ENCODE measurements at places on chromosomes 13 and 19.

GRCh38 chr13:30731361-30732045, 3.8 kb upstream of the ALOX5AP start:
- DNase-seq = no peak

DNA sequence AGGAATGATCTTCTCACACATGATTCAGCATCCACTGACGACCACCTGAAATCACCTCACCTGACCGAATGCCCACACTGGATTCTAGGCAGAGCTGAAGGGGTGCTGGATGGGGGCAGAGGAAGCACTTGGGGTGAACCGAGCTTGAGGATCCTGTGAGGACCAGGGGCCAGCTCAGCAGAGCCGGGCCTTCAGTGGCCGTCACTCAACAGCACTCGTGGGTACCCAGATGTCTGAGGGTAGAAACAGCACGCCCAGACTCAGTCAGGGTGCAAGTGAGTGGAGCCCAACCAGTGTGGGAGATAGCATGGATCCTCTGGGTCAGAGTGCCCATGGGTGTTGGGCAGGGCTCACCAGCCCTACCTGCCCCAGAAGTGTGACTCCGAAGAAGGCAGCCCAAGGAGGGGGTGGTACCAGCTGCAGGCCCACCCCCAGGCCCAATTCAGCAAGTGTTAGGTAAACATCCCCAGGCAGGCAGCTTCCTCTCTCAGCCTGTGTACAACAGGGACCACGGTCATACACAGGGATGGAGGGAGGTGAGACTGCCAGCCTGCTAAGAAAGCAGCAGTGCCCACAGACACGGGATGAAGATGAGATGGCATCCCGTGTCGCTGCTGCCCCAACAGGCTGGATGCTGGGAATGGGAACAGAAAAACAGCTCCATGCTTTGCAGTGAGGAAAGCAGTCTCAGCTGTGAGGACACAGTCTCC, 16.6 kb downstream of the GJA3 start:
- DNase-seq = no peak

- no peak for DNase-seq
Observed at GRCh38 chr19:35041548-35042055, at the start of gene HPN. HPN (plus strand) TSS chr19:35041721; CDS start chr19:35042507, 786 bp downstream.

- DNase-seq = no peak
Observed at GRCh38 chr13:22055259-22055658, 384.4 kb downstream of the FGF9 start.

GRCh38 chr13:59319276-59319675, 844.5 kb downstream of the DIAPH3 start:
- DNase-seq = no peak

DNA sequence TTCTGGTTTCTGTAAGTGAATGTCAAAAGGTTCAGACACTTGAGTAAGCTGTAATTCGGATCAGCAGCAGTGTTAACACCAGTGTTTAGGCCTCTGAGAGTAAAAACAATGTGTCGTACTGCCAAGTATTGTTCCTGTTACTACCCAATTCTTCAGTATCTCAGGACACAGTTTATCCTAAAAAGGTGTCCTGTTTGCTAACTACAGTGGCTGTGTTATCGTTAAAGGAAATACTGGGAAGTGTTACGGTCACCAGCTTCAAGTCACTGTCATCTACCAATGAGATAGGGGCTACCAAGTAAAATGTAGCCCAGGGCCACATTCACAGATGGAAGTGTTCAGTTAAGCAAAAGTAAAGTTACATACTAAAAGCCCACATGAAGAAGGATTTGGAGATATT, 2.3 kb upstream of the UPF3A start:
- no peak for DNase-seq

DNA sequence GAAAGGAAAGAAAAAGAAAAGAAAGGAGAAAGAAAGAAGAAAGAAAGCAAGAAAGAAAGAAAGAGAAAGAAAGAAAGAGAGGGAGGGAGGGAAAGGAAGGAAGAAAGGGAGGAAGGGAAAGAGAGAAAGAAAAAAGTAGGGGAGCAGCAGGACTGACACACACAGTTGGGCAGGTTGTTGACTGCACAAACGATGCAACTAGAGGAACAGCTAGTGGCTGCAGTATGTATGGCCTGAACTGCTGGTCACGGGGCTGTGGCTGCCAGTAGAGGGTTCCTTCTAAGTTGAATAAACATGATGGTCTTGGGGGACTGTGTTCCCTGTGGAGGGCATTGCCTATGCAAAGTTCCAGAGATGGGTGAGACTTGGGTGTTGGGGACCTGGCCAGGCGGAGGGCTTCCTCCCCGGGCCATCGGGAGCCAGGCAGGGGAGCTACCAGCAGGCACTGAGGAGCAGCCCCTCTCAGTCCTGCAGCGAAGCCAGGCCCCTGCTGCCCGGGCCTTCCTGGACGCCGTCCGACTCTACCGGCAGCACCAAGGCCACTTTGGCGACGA, 16.7 kb upstream of the COLGALT1 start:
- DNase-seq = no peak

DNA sequence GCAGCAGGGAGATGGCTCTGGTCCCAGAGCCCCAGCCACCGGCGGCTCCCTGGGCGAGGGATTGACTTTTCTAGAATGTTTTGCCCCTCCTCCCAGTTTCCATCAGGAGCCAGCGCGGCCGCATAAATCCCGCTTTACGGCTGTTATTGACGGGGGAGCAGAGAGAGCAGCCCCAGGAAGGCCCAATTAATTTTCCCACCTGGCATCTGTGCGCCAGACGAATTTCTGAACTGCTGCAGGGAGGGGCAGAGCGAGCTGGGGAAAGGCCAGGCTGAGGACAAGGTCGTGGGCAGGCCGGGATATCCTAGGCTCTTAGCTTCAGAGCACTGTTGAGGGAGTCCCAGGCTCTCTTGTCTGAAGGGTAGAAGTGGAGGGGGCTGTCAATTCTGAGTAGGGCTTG, 24.7 kb downstream of the ZNRF4 start:
- no peak for DNase-seq

Measured in stimulated activated naive CD4-positive, alpha-beta T cell (primary cell).